ACHN (cell line): ENCODE measurements at places on chromosomes 3 and 15.

DNA sequence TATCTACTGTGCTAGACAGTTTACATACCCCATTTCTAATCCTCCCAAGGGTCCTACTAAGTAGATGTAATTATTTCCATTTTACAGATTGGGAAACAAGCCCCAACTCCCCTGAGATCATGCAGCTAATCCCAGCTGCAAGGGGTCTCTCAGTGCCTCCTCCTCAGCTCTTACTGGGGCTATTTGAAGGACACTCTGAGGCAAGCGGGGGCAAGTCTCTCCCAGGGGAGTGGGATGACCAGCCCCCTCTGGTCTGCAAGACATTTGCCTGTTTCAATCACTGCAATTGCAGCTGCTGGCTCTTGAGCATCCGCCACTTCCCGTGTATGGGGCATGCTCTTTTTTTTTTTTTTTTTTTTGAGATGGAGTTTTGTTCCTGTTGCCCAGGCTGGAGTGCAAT is 11.4 kb downstream of the LAMP3 start:
- no peak for DNase-seq

- DNase-seq, result no peak
These were observed 57.5 kb upstream of the LMOD3 start for GRCh38 chr3:69179740-69180372.

DNA sequence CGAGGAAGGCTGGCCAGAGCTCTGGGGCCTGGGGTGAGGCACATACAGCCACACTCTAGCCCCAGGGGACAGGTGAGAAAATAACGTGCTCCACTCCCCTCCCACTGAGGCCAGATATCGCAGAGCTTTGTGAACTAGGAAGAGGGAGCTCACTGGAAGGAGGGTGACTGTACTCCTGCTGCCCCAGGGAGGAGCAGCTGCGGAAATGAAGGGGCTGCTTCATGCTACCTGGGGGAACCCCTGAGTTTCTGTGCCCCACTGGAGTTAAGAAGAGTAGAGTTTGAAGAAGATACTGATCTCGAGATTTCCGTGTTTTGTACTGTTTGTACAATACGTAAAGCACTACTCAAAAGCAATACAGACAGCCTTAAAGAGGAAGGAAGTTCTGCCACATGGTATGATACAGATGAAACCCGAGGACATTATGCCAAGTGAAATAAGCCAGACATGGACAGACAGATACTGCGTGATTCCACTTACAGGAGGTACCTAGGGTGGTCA is 44.6 kb downstream of the CMTM6 start:
- no peak for DNase-seq

GRCh38 chr3:94011233-94011711 is 17.1 kb downstream of the STX19 start:
- no peak for DNase-seq

GRCh38 chr3:41430391-41430790 is 231.1 kb downstream of the CTNNB1 start:
- DNase-seq, result no peak

DNA sequence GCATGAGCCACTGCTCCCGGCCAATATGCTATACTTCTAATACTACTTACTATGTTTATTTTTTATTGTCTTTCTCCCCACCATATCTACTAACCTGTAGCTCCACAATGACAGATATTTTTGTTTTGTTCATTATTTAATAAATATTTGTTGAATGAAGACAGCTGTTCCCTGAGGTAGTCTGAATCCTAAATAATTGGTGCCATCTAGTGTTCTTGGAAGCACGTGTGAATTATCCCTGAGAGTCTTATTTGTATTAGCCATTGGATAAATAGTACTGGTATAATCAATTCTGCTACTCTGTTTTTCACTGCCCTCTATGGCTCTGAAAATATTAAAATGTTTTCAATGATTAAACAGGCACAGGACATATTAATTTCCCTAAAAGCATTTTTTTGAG is 5.6 kb upstream of the APPL1 start:
- peak; percentile 39 for DNase-seq

DNA sequence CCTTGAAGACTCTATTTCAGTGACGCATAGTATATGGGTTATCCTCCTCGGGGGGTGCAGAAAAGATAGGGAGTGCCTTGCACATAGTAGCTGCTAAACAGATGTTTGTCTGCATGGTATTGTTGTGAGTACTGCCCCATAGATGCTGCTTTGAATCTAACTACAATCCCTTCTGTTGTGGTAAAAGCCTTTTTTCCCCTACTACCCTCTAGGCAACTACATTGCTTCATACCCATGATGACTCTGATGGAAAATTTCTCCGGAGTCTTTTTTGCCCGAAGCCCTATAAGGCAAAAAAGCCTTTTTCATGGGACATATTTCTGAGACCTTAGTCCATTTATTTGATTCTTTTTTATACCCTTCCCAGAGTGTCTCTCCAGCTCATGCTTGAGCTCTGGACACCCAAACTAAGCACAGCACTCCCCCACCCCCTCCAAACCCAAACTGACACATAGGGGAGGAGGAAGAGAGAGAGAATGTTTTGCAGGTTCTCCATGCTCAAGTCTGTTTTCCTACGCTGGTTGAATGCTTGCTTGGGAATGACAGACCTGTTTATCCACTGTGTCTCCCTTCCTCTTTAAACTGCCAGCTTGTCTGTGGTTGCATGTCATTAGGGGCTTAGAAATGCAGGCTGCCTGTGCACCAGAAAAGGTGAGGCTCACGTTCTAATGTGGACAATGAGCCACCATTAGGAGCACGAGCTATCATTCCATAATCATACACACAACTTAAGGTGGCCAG is 52.9 kb downstream of the LRTM1 start:
- DNase-seq, result no peak

DNA sequence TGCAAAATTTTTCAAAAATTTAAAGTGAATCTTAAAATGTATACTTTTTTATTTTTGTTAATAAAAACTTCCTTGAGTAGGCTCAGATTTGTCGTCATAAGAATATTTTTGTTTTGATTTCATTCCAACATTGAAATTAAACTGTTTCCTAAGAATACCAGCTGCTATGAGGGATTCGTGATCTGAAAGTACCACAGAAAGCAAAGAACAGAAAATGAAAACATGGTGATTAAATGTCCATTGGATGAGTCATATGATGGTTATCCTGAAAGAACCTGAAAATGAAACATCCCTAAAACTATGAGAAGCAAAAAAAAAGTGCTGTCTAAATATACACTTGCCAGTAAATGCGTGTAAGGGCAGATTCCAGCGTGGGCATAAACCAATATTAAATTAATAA is 143.8 kb downstream of the GMNC start:
- DNase-seq, result peak; percentile 35

GRCh38 chr3:176526225-176526624 is 671.1 kb downstream of the TBL1XR1 start:
- no peak for DNase-seq

GRCh38 chr3:3307491-3307890 is 128.0 kb upstream of the CRBN start:
- no peak for DNase-seq

DNA sequence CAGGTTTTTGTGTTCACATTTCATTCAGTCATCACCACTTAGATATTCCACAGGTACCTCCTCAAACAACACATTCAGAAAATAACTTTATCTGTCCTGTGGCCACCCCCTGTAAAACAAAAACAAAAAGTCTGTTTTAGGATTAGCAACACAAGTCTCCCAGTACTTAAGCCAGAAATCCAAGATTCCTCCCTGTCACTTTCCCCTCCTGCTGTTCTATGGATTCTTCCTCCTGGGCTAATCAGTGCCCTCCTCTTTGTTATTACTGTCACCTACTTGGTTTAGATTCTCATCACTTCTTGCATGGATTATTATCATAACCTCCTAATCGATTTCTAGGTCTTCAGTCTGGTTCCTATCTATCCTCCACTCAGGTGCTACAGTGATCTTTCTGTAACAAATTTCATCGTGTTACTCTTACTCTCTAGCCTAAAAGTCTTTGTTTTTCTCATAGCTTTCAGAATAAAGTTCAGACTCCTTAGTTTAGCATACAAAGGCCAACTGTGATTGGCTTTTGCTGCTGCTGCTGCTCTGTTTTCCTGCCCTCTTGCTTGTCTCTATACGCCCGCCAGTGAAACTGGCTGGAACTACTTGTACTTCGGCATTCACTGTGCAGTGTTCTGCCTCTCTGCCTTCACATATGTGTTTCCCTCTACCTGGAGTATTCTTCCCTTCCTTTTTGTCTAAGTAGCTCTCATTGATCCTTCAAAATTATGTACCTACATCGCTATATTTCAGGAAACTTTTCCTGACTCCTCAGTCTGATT is 32.2 kb downstream of the PPP2R3A start:
- no peak for DNase-seq

- no peak for DNase-seq
These were observed 2.8 kb downstream of the SEMA4B start for GRCh38 chr15:90203922-90204321.

DNA sequence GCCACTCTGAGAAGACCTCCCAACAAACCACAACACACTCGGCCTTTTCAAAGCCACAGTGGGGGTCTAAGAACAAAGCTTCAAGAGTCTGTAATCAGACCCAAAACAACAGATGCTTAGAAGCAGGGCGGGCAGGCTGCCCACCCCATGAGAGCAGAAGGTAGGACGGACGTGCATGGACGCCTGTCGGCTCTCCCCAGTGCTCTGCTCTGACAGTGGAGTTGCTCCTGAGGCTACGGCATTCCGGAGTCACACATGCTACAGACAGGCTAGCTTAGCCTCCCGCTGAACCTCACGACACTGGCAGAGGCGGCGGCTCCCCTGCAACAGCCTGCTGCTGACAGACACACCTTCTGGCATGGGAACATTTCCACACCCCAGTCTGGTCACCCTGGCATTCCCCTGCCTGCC is 33.5 kb downstream of the SLCO2A1 start:
- DNase-seq, result no peak

- peak; percentile 52 for DNase-seq
These were observed 31.8 kb upstream of the MYZAP start for GRCh38 chr15:57559875-57560274.

DNA sequence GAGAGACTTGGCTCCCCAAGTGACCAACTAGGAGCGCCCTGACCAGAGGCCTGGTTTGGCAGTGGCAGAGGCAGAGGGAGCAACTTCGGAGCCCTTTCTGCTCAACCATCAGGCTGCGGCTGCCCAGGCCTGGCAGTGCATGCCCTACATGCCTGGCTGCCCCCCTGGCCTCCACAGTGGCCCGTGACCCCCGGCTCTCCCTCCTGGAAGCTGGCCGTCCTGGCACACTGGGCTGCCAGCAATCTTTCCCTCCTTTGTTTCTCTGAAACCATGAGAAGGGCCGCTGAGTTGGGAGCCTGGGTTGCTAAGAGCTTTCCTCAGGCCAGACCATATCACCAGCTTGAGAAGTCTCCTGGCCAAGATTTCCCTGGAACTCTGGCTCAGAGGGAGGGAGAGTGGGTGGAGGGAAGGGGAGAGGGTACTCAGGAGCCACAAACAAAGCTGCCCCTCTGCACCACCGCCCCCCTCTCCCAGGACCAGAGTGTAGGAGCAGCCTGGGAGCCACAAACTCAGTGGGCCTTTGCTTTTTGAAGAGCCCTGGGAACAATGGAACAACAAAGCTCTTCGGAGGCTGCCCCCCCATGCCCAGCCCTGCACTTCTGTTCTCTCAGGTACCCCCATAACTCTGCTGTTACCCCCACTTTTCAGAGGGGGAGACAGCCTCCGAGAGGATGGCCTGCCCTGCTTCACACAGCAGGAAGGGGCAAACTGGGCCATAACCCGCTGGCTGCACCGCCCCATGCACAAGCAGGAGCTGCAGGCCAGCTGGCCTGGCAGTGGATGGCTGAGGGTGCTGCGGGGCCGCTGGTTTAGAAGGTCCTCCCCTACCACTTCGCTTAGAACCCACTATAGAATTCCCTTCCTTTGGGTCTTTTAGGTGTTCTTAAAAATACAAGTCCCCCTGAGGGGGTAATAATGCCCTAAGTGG is 11.3 kb downstream of the CORO2B start:
- DNase-seq, result no peak

DNA sequence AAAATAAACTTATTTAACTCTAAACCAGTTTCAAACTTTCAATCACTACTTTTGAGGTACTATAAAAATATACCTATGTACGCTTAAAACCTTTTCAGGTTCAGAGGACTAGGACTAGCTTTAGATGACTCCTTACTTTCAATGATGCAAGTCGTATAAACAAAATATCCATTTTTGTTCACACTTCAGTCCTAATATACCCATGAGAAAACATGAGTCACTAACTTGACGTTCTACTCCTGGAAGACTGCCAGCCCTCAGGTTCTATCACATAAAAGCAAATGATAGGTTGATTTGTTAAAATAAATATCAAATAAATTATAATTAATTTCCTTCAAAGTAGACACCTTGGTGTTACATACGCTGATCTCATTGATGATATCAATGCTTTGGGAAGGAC is 10.6 kb upstream of the P3H2 start:
- DNase-seq, result peak; percentile 49

DNA sequence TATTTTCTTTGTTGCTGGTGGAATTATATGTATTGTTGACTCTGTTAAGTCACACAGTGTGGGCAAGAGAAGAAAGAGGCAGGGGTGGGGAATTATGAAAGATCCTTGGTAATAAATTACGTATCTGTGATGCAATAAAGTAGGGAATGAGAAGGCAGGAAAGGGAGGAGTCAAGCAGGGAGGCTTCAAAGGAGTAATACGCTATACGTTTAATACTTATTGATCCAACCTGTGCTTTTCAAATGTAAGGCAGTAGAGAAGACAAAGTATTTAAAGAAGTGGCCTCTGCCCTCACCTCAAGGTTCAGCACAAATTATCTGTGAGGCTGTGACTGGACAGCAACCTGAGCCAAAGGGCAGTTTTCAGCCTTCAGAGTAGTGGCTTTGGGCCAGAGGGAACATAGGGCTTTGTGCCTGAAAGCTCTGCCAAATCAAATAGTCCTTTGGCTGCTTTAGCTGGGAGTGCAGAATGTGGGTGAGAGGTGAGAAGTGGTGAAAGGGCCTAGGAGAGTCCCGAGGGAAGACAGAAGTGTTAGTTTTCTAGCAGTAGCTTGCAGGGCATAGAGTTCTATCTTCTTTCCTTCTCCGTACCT is 1.2 kb upstream of the PLIN1 start:
- DNase-seq, result no peak

- peak; percentile 74 for DNase-seq
These were observed 64.6 kb downstream of the EEFSEC start for GRCh38 chr3:128217702-128218547.

DNA sequence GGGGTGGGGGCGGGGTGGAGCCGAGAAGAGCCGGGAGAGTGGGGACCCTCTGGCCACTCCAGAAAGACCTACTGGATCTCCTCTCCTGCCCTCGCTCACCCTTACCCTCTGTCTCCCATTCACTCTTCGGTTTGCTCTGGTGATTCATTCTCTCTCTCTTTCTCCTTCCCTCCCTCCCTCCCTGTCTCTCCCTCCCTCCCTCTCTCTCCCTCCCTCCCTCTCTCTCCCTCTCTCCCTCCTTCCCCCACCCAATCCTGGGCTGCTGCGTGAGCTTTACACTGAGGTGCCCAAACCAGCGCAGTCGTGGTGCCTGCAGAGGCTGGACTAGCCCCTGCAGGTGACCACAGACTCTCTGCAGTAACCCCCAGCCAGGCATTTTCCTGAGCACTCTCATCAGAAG is 32.2 kb upstream of the ADAMTS17 start:
- DNase-seq, result peak; percentile 35

- DNase-seq, result no peak
These were observed 81.5 kb upstream of the NTRK3 start for GRCh38 chr15:88337993-88338392.

GRCh38 chr3:186261638-186262037 is 100.4 kb downstream of the DGKG start:
- peak; percentile 4 for DNase-seq

- no peak for DNase-seq
These were observed 27.7 kb upstream of the SSR3 start for GRCh38 chr3:156582532-156583183.
